ENCODE measurements at places on chromosomes 6 and 20.

DNA sequence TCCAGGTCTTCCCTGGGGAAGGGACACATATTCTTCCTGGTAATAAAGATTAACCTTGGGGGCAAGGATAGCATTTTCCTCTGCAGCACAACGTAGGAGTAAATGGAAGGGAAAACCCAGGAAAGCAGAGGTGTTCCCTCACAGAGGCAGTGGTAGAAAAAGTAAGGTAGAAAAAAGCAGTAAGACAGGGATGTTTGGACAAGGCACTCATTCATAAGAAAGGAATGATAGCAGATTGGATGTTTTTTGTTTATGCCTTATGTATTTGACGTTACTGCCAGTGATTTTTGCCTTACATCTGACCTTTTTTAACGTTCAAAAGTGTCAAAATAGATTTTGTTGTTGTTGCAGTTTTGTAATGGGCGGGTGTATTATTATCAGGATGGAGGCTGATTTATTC is 395.0 kb downstream of the CDKAL1 start:
- no peak for DNase-seq

GRCh38 chr6:33627876-33628275 is 6.8 kb downstream of the ITPR3 start:
- no peak for DNase-seq

GRCh38 chr6:47200536-47201334 is 109.0 kb downstream of the TNFRSF21 start:
- no peak for DNase-seq

DNA sequence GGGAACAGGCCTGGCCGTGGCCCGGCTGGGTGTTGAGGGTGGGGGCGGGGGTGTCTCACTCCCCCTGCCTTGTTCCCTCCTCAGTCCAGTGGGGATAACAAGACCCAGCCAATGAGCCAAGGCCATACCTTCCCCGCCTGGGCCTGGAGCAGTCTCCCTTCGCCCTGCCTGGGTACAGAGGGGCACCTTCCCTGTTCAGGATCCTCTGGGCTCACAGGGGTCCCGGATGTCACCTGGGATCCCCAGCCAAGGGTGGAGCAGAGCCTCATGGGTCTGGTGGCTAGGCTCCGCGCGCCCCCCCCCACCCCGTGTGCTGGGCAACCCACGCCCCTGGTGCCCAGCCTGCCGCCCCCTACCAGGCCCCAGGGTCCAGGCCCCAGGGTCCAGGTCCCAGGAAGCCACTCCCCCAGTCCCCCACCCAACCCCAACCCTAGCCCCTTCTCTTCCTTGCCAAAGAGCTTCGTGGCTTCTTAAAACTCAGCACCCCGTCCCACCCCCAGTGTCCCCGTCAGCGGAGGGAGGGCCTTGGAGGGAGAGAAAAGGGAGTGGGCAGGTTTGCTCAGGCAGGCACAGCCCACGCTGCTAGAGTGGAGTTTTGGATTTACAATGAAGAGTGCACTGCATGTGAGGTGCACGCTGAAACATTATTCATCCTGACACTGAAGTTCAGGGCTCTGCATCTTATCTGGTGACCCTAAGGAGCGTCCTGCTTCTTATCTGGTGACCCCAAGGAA is 11.8 kb downstream of the HRH3 start:
- no peak for DNase-seq

GRCh38 chr20:62597416-62598115 is 44.7 kb upstream of the SLCO4A1 start:
- no peak for DNase-seq

GRCh38 chr20:41124451-41125094 is 12.8 kb upstream of the PLCG1 start:
- DNase-seq, result no peak

- DNase-seq, result no peak
These were observed 32.8 kb downstream of the GFRA4 start for GRCh38 chr20:3630429-3630828.

DNA sequence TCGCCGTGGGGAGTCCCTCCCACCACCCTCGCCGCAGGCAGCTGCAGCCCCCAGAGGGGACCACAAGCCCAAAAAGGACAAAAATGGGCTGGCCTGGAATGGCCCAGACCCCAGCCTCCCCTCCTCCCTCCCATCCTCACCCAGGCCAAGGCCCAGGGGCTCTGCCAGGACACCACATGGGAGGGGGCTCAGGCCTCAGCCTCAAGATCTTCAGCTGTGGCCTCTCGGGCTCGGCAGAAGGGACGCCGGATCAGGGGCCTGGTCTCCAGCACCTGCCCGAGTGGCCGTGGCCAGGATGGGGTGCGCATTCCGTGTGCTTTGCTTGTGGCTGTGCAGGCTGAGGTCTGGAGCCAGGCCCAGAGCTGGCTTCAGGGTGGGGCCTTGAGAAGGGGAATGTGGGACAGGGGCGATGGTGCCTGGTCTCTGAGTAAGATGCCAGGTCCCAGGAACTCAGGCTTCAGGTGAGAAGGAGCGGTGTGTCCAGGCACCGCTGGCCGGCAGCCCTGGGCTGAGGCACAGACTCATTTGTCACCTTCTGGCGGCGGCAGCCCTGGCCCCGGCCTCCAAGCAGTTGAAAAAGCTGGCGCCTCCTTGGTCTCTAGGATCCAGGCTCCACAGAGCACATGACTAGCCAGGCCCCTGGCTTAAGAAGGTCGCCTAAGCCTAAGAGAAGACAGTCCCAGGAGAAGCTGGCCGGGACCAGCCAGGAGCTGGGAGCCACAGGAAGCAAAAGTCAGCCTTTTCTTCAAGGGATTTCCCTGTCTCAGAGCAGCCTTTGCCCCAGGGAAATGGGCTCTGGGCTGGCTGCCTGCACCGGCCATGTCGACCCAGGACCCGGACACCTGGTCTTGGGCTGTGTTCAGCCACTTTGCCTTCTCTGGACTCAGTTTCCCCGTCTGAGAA is 35.2 kb upstream of the MRGBP start:
- DNase-seq, result no peak

DNA sequence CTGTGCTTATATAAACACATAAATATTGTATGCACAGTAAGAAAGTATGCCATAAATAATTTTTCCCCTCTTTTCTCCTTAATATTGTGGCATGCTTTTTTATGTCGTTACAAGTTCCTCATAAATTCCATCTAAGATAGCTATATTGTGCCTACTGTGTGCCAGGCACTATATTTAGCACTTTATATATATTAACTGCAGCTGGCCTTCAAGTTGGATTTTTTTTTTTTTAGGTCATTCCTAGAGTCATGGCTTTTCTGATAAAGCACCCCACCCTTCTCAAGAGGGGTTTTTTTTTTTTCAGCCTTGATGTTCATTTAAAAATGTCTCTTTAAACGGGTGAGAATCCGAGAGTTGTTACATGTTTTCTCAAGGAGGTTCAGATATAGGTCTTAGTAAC is 42.8 kb upstream of the RNF8 start:
- DNase-seq, result no peak

DNA sequence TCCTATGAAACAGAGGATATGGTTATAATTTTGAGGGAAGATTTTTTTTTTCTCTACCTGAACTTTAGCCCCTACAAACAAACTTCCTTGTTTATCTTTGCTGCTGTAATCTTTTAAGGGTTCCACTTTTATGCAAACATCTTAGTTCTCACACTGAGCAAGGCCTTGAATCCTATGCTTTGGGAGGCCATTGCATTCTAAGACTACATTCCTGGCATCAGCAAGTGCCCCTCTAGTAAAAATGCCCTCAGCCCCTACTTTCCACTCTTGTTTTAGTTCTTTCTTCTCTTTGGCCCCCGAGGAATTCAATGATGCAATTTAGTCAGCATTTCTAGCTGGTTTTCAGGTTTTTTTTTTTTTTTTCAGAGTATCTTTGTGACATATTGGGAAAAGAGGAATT is 8.1 kb upstream of the AHI1 start:
- DNase-seq, result no peak

- no peak for DNase-seq
These were observed 7.5 kb upstream of the FOXC1 start for GRCh38 chr6:1602049-1602713.

DNA sequence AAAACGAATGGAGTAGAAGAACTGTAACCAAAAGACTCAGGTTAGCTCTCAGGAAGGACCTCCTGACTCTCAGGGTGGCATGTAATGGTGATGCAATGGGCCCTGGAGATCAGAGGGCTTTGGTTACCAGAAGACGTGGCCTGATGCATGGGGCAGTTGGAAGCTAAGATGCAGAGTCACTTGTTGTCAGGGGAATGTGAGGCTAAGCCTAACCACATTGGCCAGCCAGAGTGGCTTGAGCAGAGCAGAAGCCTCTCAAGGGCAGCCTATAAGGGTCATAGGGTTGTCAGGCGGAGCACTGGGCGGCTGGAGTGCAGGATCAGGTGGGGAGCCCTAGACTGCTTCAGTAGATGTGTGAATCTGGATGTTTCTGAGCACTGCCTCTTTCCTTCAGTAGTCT is 5.9 kb downstream of the CNBD2 start:
- DNase-seq, result no peak

DNA sequence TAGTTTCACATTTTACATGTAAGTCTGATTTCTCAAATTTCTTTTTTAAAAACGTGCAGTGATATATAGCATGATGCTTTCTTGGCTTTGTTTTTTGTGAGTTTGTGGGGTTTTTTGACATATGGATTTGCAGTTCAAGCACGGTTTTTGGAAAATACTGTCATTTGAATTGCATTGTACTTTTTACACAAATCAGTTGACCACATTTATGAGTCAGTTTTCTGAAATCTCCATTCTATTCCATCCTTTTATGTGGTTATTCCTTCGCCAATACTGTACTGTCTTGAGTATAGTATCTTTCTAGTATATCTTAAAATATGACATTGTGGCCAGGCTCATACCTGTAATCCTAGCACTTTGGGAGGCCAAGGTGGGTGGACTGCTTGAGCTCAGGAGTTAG is 890.0 kb upstream of the CITED2 start:
- no peak for DNase-seq

DNA sequence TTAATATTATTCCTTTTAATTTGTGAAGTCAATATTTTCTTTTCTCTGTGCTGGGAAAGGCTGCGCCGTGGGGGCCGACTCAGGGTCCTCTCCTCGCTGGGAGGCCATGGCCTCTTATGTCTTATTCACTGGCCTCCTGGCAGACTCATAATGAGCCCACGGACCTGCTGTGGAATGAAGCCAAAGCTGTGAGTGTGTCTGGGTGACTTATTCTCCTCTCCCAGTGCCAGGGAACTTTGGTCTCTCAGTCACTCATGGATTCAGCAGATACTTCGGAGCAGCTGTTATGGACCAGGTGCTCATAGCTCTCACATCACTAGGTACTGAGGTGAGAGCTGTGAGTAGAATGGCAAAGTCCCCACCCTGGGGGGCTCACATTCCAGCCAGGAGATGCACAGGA is 297.6 kb downstream of the CDH26 start:
- DNase-seq, result no peak

DNA sequence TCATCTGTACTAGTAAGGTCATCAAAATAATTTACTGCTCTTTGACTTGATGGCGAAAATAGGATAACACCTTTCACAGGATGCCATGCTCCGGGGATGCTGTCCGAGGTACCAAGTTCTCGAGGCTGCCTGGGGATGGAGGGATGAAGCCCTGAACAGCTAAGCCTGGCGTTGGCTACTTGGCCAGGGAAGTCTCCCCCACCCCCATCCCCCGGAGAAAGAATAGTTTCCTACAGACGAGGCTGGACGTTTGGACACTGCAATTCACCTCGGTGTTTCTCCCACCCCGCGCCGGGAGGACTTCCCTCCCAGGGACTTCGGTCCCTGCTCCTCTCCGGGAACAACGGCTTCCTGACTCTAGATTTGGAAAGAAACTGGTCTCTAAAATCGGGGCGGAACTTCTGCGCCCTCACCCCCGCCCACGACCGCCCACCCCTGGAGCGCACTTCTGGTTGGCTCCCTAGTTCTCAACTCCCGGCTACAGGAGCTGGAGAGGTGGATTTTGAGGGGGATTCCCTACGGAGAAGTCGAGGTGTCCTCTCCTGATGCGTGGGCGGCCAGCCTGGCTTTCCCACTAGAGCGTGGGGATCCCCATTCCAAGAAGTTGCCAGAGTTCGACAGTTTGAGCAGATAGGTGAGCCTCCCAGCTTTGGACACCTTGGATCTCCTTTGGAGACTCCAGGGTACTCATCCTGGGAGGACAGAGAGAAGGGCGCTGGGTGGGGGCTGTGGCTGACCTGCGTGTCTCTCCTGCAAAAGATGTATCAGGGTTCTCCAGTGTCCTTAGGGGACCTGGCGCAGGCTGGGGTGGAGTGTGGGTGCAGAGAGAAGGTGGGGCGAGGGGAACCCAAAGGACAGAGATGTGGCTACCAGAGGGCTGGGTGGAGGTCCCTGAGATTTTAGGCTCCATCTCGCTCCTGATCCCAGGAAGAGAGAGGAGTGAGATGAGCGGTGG is 1.1 kb downstream of the PCSK2 start:
- no peak for DNase-seq

DNA sequence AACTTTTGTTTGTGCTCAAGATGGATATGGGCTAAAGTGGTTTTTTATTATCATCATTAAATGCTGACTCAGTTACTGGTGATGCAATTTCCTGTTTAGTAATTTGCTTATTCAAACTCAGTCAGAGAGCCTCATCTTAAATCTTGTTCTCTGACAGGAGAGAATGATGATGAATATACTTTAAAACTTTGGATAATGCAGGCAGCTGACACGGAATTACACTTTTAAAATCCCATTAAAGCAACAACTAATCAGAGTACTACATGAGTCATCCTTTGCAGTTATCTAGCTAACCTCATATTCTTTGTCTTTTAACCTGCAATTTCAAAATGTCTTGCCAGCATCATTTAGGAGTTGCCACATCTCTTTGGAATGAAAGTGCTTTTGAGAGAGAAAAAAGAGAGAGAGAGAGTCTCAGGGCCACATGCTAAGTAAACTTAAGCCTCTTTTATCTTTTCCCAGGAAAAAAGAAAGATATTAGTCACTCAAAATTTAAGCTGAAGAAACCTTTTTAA is 9.2 kb upstream of the C6orf141 start:
- no peak for DNase-seq

DNA sequence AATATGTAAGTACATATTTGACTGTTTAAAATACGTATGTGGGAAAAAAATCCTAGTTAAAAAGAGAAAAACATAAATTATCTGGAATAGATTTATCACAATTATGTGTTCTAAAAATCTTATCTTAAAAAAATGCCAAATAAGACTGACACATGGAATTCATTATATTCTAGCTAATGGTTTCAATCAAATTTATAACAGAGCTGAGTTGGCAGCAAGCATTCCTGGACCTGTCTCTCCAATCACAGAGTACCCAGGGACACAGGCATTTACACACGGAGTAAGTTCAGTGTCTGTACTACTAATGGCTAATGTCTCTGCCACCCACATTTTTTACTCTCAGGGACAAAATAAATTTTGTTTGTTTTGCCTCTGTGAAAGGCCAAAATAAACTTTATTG is 122.3 kb downstream of the RPS12 start:
- no peak for DNase-seq

All from skin of body (tissue), 3 donors.